Fibroblast of lung (primary cell): ENCODE measurements at places on chromosomes 12 and 14. TPM values are rescaled to one million over a fixed set of nuclear protein-coding genes. Genes with fewer than 3 reads are reported as not detected.

The DCTN2 gene
- 101 and 108 TPM in 2 replicates for total RNA-seq

The AP5M1 gene
- total RNA-seq = 13.9 and 15.2 TPM in 2 replicates

The CATSPERB gene
- total RNA-seq = under 0.01 TPM in 1 of 2 replicates, not detected in the other

The FGFR1OP2 gene
- 51.1 and 60.8 TPM in 2 replicates for total RNA-seq

The GLIPR1L1 gene
- under 0.01 TPM in 1 of 2 replicates, not detected in the other for total RNA-seq

The KRT6C gene
- not detected in 2 replicates for total RNA-seq

The SRRM4 gene
- not detected in 2 replicates for total RNA-seq

DNA sequence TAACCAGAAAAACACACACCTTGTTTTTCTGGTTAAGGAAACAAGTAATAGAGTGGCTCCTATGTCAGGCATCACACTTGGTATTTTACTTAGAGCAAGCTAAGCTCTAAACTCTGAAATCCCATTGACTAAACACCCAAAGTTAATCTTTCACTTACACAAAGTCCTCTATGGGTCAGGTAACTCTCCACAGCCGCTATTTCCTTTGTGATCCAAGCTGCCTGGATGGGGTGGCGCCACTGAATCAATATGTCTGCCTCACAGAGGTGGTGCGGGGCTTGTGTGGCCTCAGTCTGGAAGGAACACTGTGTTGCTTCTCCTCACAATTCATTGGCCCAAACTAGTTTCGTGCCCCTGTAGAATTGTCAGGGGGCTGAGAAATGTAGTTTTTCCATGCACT, 160.0 kb upstream of the E2F7 start:
- no peak for DNase-seq

GRCh38 chr12:15858353-15858752, 23.8 kb upstream of the STRAP start:
- no peak for DNase-seq

DNA sequence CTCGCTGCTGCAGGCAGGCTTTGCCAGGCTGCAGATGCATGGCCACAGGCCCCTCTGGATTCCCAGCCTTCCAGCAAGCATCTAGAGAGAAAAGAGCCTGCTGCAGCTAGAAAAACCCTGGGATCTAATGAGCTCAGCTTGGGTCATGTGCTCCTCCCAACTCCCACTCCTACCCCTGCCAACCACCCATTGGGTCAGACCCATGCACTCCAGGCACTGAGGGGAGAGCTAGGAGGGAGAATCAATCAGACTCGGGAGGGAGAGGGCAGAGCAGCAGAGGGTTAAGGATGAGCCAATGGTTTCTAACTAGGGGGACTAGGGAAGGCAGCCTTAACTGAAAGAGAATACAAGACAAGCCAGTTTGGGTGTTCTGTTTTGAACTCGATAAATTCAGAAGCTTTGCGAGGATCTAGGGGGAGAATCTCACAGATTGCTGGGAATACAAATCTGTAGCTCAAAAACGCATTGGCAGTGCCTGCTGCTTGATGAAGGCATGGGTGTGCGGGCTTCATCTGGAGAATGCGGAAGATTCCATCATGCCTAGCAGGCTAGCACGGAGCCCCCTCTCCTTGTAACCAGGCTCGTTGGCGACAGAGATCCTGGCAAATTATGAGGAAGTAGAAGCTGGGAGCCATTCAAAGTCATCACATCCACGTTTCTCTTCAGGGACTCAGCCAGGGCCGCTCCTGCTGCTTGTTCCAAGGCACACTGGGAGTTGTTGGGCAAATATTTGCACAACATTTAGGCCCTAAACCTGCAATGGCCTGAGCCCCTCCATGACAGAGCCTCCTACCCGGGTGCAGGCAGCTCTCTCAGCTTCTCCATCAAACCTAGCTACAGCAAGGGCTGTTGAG, 56.4 kb downstream of the VCPKMT start:
- no peak for DNase-seq

- no peak for DNase-seq
Measured at GRCh38 chr12:108254517-108255251, 84.4 kb downstream of the CMKLR1 start.

- DNase-seq = no peak
Measured at GRCh38 chr12:132173135-132174014, 29.1 kb downstream of the NOC4L start.

DNA sequence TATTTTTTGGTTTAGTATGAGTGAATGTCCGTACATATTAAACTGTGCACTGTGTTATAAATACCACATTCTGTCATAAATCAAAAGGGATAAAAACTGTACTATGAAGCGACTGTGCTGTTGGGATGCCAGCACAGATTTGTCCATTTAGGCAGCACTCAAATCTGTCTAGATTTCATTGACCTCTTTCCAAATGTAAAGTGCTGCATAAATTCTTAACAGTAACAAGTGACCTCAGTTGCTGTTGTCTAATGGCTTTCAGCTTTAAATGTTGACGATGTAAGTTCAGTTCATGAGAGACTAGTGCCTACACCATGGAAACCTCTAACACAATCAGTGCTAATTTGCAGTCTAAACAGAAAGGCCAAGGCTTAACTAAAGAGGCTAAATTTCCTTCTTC, 531.4 kb upstream of the LMO3 start:
- DNase-seq = no peak

DNA sequence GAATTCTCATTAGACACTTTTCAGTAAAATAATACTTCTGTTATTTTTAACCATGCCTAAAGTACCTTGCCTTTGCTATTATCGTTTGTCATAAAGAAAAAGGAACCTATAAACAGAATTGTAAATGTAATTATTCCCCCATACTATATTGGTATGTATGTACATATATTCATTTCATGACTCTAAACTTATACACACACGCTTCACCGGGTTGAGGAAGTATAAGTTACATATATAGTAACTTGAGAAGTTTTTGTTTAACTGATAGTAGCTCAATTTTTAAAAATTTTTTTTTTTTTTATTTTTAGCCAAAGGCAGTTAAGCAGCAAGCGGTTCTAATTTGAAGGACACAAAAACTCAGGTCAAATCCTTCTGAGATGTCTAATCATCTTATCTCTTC, 107.6 kb downstream of the PLEKHG7 start:
- no peak for DNase-seq

DNA sequence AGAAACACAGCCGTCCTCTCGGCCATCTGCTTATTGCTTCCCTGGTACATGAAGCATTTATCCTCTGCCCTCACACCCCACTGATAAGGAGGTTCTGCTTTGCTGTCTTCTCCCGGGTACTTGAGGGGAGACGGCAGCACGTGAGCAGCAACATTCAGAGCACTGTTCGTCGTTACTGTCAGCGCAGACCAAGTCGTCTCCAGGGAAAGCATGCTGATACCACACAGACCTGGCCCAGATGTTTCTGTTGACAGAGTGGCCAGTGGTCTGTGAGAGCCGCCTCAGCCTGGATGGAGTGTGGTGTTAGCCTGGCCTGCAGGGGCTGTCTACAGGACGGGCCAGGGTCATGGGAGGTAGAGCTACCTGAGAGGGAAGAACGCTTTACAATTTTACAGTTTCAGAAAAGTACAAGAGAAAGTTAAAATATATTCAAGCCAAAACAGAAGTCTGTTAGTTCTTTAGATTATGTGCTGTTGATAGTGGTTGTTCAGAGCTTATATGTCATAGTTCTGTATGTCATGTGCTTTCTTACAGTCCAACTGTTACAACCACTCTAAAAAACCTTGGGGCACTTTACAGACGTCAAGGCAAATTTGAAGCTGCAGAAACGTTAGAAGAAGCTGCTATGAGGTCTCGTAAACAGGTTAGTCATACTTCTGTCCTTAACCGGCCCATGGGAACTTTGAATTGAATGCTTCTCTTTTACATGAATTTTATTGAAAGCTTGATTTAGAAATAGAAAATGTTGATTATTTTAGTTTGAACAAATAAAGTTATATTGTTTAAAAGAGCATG, 38.2 kb downstream of the XRCC3 start:
- no peak for DNase-seq

DNA sequence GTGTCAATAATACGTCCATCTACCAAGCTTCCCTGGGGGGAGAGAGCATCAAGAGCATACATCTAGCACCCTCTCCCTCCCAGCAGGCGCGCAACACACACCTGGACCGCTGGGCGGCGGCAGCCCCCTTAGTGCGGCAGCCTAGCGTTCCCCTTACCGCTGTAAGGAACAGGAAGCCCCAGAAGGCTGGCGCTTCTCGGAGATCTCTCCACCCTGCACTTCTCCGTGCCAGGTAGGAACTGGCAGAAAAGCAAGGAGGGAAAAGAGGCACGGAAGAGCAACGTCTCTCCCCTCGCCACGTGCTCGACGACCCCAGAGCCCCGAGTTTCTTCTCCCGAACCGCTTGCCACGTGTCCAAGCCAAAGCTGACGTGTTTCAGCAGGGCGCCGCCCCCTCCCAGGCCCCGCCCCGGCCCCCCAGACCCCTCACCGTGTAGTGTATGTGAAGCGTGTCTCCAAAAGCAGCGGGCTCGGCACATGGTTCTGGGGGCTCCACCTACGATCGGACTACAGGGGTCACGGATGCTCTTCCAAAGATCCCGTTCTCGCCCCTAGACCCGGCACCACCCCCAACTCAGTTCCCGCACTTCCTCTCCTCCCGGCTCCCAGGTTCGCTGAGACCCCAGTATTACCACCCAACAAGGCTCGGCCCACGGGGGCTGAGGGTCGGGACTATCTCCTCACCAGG, 532 bp downstream of the FKBP11 start:
- peak; percentile 48 for DNase-seq

DNA sequence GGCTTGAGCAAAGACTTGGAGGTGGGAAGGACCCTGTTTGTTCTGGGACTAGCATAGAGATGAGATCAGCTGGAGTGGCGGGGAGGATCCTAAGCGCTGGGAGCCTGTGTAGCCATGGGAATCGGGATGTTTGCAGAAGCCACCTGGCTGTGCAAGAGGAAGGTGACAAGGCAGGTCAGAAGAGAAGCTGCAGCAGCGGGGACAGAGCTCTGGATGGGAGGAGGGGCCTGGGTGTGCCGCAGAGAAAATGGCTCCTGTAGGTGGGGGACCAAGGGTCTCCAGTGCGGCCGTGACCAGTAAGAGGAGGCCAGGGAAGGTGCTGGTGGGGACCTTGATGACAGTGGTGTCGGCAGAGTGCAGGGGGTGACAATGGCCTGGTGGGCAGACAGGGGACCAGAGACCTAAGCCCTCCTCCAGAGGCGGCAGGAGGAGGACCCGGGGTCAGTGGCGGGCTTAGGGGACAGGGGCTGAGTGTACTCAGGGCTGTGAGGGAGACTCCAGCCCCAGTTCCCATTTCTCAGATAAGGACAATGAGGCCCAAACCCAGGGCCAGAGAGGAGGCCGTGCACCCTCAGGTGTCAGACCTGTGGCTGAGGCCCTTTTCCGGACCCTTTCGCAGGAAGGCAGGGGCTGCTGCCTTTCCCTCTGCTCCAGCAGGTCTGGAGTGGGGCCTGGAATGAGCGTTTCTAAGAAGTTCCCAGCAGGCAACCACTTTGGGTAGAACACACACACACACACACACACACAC, 206.6 kb upstream of the RTL1 start:
- no peak for DNase-seq

- DNase-seq = no peak
Measured at GRCh38 chr14:55201219-55202101, 10.1 kb upstream of the DLGAP5 start.

- DNase-seq = no peak
Measured at GRCh38 chr12:13002301-13003097, 2.4 kb upstream of the HEBP1 start.

GRCh38 chr14:26597589-26598080, at the start of gene NOVA1:
TSS of gene NOVA1 (minus strand) at chr14:26598033. CDS start at chr14:26597436, 597 bp downstream.
- no peak for DNase-seq

- DNase-seq = no peak
Measured at GRCh38 chr14:103169954-103170353, 46.7 kb downstream of the TNFAIP2 start.

- DNase-seq = no peak
Measured at GRCh38 chr14:84708865-84709264, 821.1 kb upstream of the FLRT2 start.

DNA sequence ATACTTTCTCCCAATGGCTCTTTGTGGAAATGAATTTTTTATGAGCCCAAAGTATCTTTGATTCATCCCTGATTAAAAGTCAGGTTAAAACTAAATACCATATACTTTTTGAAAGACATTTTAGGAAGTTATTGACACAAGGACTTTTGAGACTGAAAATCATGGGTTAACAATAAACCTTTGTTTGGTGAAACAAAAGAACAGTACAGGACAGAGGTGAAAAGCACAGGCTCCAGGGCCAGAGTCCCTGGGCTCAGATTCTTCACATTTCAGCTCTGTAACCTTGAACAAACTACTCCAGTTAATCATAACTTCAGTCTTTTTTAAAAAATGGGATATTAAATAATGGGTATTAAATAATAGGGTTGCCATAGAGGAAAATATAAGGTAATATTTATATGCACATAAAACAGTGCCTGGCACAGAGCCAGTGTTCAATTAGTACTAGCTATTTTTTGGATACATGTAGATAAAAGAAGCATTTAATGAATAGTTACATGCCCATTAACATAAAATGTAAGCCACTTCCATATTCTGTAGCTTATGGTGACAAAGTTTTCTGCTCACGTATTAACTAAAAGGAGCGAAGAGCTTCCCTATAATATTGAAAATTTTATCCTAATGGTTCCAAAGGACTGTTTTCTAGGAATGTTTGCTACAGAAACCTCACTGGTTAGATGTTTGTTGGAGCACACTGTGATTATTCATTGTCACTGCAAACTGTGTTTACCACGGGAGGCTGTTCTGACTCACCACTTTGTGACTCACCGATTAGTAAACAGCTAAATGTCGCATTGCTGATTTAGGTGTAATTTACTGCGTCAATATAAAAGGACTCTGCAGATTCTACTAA, 255.4 kb downstream of the DAD1 start:
- peak; percentile 60 for DNase-seq

GRCh38 chr12:28781671-28782652, 367.1 kb upstream of the FAR2 start:
- DNase-seq = no peak

- no peak for DNase-seq
Measured at GRCh38 chr12:72676556-72676955, 404.4 kb downstream of the TRHDE start.

- DNase-seq = no peak
Measured at GRCh38 chr14:23568021-23568599, 519 bp upstream of the AP1G2 start.
